ENCODE measurements at places on chromosomes 5 and 9. TPM values are rescaled to one million over a fixed set of nuclear protein-coding genes. Genes with fewer than 3 reads are reported as not detected.

GRCh38 chr9:14616188-14616982 lies 76.8 kb downstream of the ZDHHC21 start:
- DNase-seq = no peak

GRCh38 chr5:37889612-37890317 lies 49.9 kb upstream of the GDNF start:
- no peak for DNase-seq

- no peak for DNase-seq
These were observed 230.2 kb downstream of the TENT4A start for GRCh38 chr5:6943197-6944112.

GRCh38 chr5:180817893-180818674 lies 15.5 kb upstream of the MGAT1 start:
- DNase-seq = peak; percentile 63

GRCh38 chr5:127899214-127899610 lies 184.4 kb upstream of the SLC12A2 start:
- no peak for DNase-seq

GRCh38 chr9:37407468-37407867 lies 15.0 kb upstream of the GRHPR start:
- DNase-seq = no peak

DNA sequence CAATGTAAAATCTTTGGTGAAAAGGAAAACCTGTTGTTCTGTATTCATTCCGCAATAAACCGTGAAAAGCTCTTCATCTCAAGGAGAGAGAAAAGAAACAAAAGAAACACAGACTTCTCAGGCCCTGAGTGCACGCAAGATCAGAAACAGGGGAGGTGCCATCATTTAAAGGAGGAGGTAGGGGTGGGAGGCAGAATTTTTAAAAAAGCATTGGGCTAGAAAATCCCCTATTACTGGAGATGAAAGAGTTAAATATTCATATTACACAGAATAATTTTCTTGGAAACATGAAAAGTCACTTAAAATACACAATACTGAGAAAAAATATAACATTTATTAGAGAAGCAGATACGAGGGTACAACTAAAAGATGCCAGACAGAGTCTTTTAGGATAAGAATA lies 56.3 kb downstream of the USP20 start:
- no peak for DNase-seq

DNA sequence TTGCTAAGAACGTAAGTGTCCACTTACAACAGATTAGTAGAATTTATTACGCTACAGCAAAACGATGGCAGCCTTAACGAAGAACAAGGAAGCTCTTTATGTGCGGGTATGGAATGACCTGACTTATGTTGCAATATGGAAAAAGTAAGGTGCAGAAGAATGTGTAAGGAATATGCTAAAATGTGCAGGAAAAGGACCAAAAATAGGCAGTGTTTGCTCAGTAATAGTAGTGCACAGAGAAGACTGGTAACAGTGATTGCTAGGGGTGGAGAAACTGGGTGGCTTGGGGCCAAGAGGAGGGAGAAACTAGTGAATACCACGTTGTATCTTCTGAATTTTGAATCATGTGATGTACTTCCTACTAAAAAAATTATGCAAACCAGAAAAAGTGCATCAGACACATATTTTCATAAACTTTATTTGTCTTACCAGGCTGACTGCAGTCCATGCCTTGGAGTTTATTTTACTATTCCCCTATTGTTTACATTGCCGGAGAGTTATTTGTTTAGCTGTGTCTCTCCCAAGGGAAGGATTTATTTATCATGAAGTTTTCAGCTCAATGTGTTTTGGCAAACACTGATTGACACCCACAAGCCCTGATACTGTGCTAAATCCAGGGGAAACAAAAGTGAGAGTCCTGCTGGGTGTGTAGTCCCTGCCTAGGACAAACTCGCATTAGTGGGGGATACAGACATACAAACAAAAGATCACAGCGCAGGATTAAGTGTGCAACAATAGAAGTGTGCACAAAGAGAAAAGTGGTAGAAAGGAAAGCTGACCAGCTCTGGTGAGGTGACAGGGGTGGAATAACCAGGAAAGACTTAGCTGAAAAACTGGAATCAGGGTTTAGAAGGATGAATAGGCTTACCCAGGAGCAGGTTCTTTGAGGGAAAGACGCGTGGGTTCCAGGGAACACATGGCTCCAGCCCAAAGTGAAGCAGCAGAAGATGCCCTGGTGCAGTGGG lies 34.0 kb upstream of the ZNF484 start:
- DNase-seq = no peak

TMEM252 gene
- total RNA-seq = not detected

GRCh38 chr9:95516221-95516733 lies 494 bp downstream of the PTCH1 start:
- DNase-seq = no peak

SEMA6A gene
- total RNA-seq = 7.0 TPM

PDZD2 gene
- total RNA-seq = 150 TPM

BASP1 gene
- 22.1 TPM for total RNA-seq

GRCh38 chr9:114733816-114734215 lies 51.8 kb upstream of the TEX48 start:
- DNase-seq = no peak

- DNase-seq = peak; percentile 58
These were observed 164.5 kb downstream of the DCP2 start for GRCh38 chr5:113140837-113141671.
